A549 (cell line): ENCODE measurements at places on chromosomes 6 and 20.
A peak's percentile ranks its signal among the peaks of the same experiment; 100 is the strongest.

DNA sequence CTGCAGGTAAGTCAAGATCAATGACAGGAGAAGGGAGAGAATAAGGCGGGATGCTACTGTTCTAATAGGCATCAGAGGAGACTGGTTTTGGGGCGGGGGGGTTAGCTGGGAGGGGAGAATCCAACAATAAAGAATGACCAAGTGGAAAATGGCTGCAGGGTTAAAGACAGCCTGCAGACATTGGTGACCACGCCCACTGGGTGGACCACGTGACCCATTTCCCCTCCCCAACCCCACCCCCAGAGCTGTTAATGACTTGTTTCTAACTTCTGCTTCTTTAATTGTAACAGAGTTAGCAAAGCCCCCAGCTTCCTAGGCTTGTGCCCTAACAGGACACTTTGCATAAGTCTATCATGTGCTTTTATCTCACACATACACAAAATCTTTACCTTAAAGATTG is 344.5 kb downstream of the KIF16B start:
- no peak for DNase-seq

DNA sequence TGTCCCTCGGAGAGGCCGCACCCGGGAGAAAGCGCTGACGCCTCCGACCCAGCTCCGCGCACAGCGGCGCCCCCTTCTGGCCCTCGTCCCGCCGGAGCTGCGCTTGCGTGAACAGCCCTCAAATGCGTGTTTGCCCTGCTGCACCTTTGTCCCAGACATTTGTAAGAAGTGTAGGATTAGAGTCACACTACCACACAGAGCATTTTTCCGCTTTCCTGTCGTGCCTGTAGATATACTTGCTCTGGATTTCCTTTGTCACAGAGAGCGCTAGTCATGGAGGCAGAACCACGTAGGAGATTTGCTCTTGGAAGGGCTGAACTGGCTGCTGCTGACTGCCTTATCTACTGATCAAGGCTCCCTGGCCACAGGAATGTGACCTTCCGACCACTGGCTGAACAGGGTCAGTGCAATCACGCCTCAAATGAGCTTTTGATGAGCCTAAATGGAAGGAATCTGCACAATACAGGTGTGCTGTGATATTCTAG is 62.3 kb downstream of the PAX1 start:
- peak; percentile 10 for DNase-seq

DNA sequence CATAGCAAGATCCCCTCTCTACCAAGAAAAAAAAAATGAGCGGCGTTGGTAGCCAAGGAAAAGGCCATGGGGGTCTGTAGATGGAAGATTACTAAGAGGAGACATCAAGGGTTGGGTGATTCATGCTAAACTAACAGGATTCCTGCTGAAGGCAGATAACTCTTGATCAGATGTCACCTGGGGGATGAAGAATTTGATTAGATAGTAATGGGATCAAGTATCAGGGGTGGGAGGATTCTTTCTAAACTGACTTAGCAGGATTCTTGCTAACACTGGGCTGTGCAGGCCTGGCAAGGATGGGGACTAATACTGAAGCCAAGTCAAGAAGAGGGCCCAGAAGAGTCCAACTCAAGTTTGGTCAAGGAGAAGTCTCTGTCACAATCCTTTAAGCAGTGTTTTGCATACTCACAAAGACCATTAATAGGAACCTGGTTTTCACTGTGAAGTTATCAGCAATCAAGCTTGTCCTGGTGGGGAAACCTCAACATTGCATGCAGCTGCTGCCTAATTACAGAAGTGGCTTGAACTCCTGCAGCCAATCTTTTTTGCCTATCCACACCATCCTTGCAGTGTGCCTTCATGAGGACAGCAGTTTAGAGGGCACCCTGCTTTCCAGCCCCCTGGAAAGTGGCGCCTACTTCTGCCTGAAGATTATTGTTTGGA is 61.3 kb downstream of the ANKRD6 start:
- DNase-seq = no peak

- DNase-seq = peak; percentile 63
Measured at GRCh38 chr20:12970372-12970821, 38.4 kb upstream of the SPTLC3 start.
